ENCODE measurements at places on chromosomes 5 and 9. TPM values are rescaled to one million over a fixed set of nuclear protein-coding genes. Genes with fewer than 3 reads are reported as not detected.

Gene IL4
- total RNA-seq = 6.8 TPM

Gene PTCD2
- total RNA-seq = 14.0 TPM

Gene TMEM174
- not detected for total RNA-seq

Gene PCDHA1
- not detected for total RNA-seq

GRCh38 chr5:28403846-28404245, 1365.5 kb upstream of the CDH9 start:
- no peak for DNase-seq

DNA sequence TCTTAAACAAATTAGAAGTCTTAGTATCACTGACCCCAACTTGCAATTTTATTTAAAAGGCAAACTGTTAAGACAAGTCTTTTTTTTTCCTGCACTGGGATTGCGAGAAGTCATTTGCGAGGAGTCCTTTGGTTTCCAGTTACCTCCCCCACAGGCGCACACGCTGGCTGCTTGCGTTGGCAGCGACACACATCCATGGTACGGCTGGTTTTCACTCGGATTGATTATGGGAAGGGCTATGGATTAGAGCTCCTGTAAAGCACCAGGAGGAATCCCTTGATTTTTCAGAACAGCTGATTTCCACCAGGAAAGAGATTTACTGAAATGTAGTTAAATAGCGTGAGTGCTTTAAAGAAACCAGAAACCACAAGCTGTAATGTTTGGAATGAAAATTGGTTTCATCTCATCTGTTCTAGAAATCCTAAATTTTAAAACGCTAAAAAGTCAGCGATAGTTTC, 737 bp downstream of the SLC1A3 start:
- no peak for DNase-seq

GRCh38 chr9:113978725-113979342, 99.3 kb downstream of the AMBP start:
- no peak for DNase-seq

DNA sequence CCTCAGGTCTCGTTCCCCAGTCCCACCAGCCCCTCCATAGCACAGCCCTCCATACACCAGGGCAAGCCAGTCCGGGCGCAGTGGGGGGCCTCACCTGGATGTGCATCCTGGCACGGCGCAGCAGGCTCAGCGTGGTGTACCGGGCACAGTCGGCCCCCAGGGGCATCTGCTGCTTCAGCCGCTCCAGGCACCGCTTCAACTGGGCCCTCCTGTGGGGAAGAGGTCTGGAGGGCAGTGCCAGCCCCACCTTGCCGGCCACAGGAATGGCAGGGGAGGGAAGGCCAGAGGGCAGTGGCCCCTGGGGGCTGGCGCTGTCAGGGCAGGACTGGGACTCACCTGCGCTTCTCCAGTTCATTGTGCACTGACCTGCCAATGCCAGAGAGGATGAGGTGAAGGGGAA, 1.4 kb downstream of the MXD3 start:
- no peak for DNase-seq

DNA sequence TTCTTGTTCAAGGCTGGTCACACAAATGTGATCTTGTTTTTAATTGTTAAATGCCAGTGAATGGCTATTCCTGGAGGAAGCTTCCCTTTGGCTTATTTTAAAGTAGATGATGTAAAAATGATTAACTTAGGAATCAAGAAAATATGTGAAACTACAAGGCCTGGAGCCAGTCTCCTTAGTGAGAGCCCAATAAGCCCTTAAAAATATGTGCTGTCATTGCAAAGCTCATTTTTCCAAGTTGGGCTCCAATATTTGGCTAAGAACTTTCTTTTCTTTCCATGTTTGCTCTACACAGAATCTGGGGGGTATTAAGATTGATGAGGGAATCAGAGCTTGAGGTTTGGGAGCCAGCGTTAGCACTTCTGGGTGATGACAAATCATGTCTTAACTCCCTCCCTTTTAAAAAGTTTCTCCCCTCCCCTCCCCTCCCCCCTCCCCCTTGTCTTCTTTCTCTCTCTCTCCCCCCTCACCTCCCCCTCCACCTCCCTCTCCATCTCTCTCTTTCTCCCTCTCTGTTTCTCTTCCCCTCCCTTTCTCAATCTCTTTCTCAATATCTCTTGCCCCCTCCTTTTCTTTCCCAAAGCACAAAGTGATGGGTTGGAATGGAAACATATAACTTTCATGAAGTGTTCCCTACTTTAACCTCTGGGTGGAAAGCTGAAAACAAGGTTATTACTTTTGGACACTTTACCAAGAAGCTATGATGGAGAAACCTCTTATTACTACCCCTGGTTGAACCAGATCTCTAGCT, 86.0 kb downstream of the FBXL7 start:
- DNase-seq = no peak

DNA sequence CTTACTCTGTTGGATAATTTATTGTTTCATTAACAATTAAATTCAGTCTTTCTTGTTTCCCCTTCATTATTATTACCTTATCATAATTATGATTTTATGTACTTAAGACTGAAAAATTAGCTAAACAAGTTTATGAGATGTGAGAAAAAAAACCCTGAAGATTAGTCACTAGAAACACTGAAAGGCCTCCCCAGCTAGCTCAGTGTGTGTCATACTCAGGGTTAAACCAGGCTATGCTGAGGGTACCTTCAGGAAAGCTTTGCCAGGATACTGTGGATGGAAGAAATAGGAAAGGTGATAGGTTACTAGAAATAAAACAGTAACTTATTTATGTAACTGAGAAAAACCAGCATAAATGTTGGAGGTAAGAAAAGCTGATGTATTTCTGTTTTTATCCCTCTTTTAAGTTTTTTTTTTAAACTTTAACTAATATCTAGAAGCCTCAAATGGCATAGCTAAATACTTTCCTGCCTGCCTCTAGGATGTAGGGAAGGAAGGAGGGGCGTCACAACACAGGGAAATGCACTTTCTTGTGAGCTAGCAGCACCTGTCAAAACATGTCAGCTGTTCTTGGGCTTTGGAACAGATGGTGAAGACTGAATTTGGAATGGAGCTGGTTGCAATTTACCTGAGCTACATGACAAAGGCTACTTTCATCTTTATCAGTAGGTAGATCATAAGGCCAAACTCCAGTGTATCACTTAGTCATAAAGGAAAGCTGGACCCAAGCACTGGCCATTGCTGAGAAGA, 24.2 kb downstream of the NMRK1 start:
- no peak for DNase-seq

- no peak for DNase-seq
Measured at GRCh38 chr5:37189355-37189754, 59.8 kb downstream of the CPLANE1 start.

DNA sequence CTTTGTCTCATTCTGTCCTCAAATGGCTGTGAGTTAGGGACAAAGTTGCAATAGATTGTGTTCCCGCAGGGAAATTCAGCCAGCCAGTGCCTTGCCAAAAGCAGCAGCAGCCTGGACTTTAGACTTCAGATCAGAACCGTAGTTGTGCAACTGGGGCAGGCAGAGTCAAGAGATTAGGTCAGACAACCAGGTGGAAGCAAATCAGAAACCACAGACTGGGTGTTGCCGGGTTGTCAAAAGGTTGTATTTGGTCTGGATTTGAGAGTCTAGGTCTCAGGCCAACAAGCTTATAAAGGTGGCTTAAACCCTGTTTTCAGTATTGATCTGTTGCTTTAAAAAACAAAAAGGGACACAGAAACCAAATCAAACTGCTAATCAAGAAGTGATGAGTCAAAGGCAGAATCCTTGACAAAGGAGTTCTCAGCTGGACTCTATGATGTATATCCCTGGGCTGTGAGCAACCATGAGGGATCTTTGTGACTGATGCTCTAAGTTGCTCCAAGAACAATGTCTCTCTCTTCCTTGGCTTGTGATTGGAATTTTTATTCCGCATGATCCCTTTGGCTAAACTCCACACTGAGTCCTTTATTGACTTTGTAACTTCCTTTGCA, 20.9 kb downstream of the RFK start:
- DNase-seq = no peak

GRCh38 chr5:38650946-38651345, 94.5 kb upstream of the LIFR start:
- DNase-seq = no peak

GRCh38 chr5:162948677-162949076, 488.7 kb upstream of the CCNG1 start:
- no peak for DNase-seq

GRCh38 chr9:71108937-71109336, 12.5 kb downstream of the TRPM3 start:
- DNase-seq = no peak

Data from CD8-positive, alpha-beta memory T cell (primary cell).